ENCODE measurements at places on chromosomes 16 and 17. TPM values are rescaled to one million over a fixed set of nuclear protein-coding genes. Genes with fewer than 3 reads are reported as not detected.

The SCARF1 gene
- 2.8 TPM for polyA plus RNA-seq

The KCNH6 gene
- not detected for polyA plus RNA-seq

The RAMP2 gene
- polyA plus RNA-seq: 7.5 TPM

The PIMREG gene
- polyA plus RNA-seq: 1.7 TPM

The C16orf96 gene
- polyA plus RNA-seq: 0.04 TPM

The EFNB3 gene
- polyA plus RNA-seq: 0.67 TPM

The TEKT1 gene
- polyA plus RNA-seq: not detected

The EPOP gene
- polyA plus RNA-seq: 1.1 TPM

The RAB11FIP4 gene
- 5.0 TPM for polyA plus RNA-seq

The METRN gene
- 11.5 TPM for polyA plus RNA-seq

The KRTAP9-2 gene
- not detected for polyA plus RNA-seq

The KRT33B gene
- polyA plus RNA-seq: 0.12 TPM

The ZDHHC1 gene
- 3.3 TPM for polyA plus RNA-seq

The SLC35G6 gene
- polyA plus RNA-seq: not detected

The TNP2 gene
- not detected for polyA plus RNA-seq

The KRT33A gene
- polyA plus RNA-seq: 1.2 TPM

The SECTM1 gene
- 2.2 TPM for polyA plus RNA-seq

The LGALS9B gene
- polyA plus RNA-seq: 8.9 TPM

The PLA2G10 gene
- polyA plus RNA-seq: 0.24 TPM

The CUEDC1 gene
- 19.9 TPM for polyA plus RNA-seq

The LRRC46 gene
- polyA plus RNA-seq: 0.53 TPM

The CCL4L2 gene
- polyA plus RNA-seq: 0.45 TPM
